Right kidney (tissue), 9 donors: ENCODE measurements at places on chromosomes 3 and 15.

GRCh38 chr3:195900436-195901355 is 7.7 kb downstream of the TNK2 start:
- DNase-seq: no peak

DNA sequence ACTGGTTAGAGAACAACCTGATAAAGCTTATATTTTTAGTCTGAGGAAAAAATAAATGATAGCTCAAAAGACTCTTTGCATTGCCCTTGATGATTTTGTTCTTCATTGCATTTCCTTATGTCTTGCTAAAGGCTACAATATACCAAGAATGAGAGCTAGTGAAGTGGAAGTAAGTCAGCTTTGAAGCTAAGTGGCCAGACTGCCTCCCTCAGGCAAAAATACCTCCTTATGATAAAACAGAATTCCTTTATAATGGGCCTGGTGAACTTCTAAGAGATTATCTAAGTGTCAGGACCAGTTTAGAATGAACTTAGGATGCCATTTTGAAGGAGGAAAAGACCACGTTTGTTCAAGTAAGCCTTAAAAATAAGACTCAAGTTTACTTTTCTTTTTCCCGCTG is 678.4 kb downstream of the ROBO2 start:
- DNase-seq: no peak

DNA sequence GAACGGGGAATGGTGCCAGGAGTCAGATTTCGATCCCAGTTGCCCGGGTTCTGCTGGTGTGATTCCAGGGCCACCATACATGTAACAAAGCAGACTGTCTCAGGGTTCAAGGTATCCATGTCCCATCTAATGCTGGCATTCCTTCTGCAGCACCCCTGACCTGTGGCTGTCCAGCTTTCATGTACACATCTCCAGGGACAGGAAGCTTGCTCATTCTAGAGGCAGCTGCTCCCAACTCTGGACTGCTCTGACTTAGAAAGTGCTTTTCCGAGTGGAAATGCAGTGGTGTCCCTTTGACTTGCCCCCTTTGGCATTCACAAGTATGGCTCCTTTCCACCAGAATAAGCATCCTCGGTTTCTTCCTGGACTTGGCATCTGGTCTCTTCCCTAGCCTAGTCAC is 30.9 kb downstream of the PML start:
- no peak for DNase-seq

GRCh38 chr3:41205591-41205990 is 6.3 kb downstream of the CTNNB1 start:
- DNase-seq: no peak

GRCh38 chr15:56538901-56539545 is 74.1 kb upstream of the MNS1 start:
- no peak for DNase-seq

DNA sequence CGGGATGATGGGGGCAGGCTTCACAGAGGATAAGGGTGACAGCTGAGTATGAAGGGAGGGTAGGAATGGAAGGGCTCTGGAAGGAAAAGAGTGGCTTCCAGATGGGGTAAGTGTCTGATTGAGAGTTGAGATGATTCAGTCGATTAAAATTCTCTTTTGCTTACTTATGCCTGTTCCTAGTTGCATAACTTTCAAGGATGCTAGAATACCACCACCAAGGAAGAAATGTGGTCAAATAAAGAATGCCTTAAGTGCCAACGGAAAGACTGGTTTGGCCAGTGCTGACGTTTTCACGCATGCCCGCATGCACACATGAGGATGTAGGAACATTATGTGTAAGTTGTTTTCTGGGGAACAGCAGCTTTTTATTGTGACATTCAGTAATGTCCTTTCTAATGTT is 263.4 kb upstream of the WNT5A start:
- DNase-seq: no peak

GRCh38 chr3:14204515-14205284 is 26.1 kb downstream of the LSM3 start:
- DNase-seq: no peak

DNA sequence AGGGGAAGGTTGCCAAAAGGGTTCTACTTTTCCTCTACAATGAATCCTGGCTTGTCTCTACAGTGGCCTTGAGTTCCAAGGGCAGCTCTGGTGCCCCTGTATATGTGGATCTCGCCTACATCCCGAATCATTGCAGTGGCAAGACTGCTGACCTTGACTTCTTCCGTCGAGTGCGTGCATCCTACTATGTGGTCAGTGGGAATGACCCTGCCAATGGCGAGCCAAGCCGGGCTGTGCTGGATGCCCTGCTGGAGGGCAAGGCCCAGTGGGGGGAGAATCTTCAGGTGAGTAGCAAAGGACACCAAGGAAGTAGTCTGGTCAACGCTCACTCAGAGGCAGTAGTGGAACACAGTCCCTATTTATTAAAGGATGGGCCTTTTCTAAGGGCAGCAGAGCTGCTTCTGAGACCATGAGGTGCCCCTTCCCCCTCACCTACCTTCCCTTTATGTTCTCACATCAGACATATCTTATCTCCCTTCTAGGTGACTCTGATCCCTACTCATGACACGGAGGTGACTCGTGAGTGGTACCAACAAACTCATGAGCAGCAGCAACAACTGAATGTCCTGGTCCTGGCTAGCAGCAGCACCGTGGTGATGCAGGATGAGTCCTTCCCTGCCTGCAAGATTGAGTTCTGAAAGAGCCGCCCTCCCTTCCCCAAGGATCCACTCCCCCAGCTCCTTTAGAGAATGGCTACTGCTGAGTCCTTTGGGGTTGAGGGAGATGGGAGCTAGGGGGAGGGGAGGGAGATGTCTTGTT is 12.4 kb downstream of the MAP1A start:
- DNase-seq: no peak

GRCh38 chr3:183449791-183450190 is 21.4 kb upstream of the MCF2L2 start:
- no peak for DNase-seq

DNA sequence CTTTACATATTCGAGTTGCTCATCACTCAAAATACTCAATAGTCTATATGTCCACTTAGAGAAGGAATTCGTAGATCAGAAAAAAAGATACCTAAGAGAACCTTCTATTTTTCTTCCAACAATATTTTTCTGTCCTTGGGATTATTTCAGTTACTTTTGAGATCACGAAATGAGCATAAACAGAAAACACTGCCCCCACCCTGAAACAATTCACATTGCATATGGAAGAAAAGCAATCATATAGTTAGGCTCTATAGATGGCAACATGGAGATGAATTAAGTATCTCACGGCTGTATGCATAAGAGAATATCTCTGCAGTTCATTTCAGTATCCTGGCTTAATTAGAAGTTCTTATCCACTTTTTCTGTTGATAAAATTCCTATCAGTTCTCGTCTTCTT is 391.1 kb downstream of the FGF12 start:
- DNase-seq: no peak

- no peak for DNase-seq
Observed at GRCh38 chr15:74643665-74644204, 28.1 kb downstream of the CLK3 start.

GRCh38 chr15:95712785-95713184 is 617.7 kb upstream of the NR2F2 start:
- no peak for DNase-seq

DNA sequence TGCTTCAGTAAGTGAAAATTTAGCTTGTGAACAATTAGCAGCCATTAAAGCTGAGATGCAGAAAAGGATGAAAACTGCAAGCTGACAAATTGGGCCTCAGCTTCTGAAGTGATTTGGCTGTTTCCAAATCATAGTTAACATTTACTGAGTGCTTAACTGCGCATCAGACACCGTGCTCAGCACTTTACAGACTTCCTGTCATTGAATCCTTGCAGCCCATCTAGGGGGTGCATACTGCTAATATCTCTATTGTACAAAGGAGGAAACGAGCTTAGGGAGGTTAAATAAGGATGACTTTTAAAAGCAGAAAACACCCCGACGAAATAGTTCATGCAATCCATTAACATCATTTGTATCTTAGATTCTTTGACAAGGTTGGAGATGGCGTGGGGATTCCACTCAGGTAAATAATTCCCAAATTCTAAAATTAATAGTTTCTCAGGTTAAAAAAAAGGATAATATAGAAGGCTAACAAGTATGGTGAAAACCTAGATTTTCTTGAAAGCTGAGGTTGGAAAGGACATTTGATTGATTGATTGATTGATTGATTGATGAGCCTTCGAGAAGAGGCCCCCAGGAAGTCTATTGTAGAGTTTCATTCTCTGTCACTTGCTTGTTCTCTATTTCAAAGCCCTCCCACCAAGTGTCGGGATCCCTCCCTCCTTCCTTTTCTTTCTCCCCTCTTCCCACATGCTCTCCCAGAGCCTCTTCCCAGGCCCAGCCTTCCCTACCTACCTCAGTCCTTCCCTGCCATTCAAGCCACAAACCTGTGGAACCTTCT is 23.5 kb upstream of the EPHB3 start:
- no peak for DNase-seq

GRCh38 chr15:62431817-62432216 is 266.7 kb upstream of the C2CD4B start:
- DNase-seq: no peak

DNA sequence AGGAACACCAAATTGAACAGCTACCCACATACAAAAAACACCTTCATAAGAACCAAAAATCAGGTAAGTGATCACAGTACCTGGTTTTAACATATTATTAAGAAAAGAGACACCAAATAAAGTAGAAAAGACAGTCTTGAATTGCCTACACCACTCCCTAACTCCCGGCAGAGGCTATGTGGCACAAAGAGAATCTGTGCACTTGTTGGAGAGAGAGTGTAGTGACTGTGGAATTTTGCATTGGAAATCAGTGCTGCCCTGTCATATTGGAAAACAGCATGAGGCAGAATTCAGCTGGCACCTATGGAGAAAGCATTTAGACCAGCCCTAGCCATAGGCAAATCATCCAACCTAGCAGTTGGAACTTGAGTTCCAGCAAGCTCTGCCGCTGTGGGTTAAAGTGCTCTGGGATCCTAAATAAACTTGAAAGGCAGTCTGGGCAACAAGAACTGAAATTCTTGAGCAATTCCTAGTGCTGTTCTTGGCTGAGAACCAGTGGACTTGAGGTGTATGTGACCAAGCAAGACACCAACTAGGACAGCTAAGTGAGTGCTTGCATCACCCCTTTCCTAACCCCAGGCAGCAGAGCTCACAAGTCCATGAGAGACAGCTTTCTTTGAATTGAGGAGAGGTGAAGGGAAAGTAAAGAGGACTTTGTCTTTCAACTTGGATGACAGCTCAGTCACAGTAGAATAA is 969.6 kb upstream of the ALCAM start:
- no peak for DNase-seq

GRCh38 chr15:98866511-98866910 is 141.1 kb downstream of the PGPEP1L start:
- DNase-seq: no peak

DNA sequence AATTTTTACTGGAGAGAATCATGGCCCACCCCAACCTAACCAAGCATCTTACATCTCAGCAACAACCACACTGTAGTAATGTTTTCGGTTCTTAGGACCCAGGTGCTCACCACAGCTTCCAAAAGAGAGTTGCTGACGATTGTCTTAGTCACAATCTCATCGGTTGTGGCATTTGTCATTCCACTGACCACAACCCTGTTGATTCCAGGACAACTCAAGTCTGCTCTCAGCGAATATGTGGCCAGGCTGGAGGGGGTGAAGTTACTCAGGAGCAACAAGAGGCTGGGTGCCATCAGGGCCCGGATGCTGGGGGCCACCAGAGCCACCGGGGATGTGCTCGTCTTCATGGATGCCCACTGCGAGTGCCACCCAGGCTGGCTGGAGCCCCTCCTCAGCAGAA is 25.9 kb downstream of the GALNT15 start:
- no peak for DNase-seq

DNA sequence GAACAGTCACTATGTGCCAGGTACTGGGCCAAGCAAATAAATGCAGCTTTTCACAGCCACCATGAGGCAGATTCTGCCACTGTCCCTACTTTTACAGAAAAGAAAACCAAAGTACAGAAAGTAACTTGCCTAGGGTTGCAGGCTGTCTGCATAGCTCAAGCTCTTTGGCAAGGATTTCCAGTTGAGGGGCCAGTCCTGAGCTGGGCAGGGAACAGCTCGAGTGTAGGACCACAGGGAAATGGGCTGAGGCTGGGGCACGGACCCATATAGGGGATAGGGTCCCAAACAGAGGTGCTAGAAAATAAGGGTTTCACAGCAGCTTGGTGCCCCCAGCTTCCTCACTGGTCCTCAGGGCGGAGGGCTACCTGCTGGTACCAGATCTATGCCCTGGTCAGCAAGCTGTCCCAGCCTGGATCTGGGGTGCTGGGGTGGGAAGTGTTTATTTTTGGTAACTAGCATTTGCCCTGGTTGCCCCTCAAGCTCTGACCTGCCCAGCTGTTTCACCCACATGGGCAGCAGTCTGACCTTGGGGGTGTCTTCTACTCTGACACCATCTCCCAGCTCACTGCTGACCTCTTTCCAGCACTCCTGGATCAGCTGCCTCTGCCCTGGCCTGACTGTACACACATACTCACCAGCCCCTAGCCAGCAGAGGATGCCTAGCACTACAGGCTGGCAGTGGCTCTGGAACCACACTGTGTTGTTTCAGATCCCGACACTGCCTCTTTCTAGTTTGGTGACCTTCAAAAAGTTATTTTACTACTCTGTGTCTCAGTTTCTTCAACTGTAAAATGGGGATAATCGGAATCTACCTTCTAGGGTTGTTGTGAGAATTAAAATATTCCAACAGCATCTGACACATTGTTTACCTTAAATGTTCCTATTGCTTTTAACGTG is 16.2 kb downstream of the MRAS start:
- no peak for DNase-seq

DNA sequence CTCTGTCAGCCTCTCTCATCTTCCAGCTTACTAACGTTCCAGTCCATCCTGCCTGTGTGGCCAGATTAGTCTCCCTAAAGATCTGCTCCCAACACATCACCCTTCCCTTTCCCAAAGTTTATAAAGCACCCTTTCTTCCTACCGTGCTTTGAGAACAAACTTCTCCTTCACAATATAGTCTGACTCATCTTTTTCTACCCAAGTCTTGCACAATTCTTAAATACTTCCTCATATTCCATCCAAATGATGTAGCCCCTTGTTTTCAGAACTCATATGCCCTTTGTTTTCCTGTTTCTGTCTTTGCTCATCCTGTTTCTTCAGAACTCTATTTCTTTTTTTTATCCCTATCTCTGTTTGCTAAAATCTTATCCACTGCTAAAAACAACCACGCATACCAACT is 326.8 kb downstream of the MFSD1 start:
- no peak for DNase-seq

- DNase-seq: no peak
Observed at GRCh38 chr15:58260725-58261267, 122.6 kb downstream of the AQP9 start.
